ENCODE measurements at places on chromosomes 7 and 10. TPM values are rescaled to one million over a fixed set of nuclear protein-coding genes. Genes with fewer than 3 reads are reported as not detected.

DNA sequence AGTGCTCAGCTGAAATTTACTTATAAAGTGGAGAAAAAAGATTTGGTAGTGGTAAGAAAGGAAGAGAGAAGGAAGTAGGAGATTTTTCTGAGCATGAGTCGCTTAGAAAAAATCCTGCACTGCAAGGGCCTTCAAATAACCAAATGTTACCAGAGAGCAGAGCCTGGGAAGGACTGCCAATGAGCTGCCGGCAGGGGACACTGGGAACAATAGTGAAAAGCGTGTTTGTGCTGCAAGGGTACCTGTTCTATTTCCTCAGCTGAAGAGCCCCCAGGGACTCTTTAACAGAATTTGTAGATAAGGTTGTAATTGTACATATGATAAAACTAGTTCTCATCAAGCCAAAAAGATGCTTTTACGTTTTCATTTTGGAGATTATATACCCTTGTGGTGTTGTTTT, 696.3 kb upstream of the C7orf33 start:
- no peak for DNase-seq

GRCh38 chr10:2278363-2278762, 541.0 kb upstream of the ADARB2 start:
- no peak for DNase-seq

- DNase-seq = no peak
Observed at GRCh38 chr10:15829495-15829894, 30.8 kb downstream of the MINDY3 start.

DNA sequence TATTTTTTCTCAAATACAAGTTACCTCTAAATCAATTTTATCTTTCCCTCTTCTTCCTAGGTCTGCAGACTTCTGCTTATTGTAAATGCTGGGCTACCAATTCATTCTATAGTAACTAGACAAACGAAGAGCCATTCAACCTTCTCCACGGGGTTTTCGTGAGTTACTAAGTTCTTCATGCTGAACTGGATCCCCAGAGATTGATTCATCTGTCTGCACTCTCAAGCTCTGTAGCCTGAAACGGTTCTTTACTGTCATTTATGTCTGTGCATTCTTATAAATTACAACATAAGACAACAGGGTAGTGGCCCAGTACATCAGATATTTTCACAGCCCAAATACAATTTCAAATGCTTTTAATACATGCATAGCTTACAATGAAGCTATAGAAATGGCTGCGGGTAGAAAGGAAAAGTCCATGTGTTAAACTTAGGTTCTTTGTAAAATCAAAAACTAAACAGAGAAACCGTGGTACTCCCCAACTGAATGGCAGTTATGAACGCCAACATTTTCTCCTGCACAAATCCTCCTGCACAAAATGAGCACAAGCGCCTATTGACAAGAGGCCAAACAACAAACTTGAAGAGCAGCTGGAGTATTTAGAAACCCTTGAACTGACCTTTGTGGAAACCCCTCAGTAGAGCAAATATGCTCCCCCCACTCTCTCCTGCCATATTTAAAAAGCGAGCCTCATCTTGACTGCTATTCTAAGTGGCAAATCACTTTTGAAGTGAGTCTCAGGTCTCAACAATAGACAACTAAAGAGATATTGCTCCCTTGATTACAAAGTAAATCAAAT, 20.7 kb downstream of the LAMB1 start:
- DNase-seq = no peak

- DNase-seq = no peak
Observed at GRCh38 chr7:69749994-69750393, 151.7 kb downstream of the AUTS2 start.

GRCh38 chr7:30703756-30704155, 21.5 kb upstream of the CRHR2 start:
- DNase-seq = no peak

- DNase-seq = no peak
Observed at GRCh38 chr10:24027107-24027506, 181.8 kb upstream of the KIAA1217 start.

- no peak for DNase-seq
Observed at GRCh38 chr7:91408388-91409154, 144.3 kb downstream of the FZD1 start.

DNA sequence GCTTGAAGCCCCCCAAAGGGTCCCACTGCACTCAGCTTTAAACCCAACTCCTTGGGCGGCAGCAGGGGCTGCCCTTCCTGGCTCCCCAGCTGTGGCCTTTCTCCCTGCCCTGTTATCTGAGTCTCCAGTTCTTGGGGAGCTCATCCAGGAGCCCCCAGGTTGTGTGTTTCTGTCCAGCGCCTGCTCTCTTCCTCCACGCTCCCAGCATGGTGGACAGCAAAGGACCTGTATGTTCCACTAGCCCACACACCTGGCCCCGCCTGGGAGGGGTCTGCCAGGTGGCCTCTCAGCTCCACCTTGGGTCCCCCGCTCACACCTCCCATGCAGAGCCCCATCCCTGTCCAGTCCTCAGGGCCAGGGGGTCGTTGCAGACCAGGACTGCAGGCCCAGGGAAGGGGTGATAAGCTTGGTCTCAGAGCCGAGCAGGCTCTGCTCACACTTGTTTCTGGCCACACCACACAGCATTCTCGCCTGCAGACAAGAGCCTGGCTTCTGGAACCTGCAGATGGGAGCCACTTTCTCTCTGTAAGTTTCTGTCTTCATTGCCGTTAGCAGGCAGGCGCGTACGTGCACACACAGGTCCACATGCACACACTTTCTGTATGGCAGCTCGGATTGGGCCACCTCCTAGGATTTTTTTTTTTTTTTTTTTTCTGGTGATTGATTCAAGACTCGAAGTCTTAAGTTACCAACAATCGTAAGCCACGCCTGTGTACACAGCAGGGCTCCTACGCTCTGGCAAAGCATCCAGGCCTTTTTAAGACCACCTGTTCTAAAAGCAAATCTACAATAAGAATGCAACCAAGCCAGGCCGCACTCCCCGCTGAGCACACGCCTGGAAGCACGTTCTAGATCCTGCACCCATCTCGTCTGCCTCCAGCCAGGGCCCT, 104.6 kb downstream of the CYTH3 start:
- no peak for DNase-seq

DNA sequence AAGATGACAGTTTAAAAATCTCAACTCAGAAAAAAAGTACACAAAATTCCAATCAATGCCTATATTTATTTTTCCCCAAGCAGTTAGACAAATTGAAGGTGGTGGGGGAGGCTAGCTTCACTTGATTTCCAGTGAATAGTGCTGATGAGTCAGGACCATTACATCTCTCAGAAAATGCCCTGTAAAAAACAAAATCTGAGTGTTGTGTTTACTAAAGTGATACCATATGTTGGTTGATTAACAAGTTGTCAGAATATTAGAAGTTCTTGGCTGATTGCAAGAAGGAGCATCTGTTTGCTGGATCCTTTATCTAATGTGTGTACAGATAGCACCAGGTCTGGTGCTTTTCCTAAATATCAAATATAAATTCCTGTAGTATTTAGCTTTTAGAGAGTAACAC, 31.3 kb upstream of the KIAA1217 start:
- DNase-seq = no peak

DNA sequence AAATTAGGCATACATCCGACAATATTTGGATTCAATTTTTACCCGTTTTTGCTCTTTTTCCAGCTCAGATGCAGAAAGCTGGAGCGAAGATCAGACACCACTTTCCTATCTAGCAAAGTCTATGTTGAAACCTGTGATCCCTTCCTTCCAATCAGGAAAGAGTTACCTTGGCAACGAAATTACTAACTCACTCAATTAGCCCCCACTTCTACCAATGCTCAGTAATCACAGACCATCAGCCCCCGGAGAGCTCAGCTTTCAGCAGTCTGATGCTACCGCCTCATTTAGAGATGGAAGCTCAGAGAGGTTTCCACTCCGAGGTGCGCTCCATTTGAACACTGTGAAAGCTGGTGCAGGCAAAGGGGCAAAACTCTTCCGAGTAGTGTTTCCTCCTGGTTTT, 6.7 kb downstream of the FRAT1 start:
- DNase-seq = no peak

DNA sequence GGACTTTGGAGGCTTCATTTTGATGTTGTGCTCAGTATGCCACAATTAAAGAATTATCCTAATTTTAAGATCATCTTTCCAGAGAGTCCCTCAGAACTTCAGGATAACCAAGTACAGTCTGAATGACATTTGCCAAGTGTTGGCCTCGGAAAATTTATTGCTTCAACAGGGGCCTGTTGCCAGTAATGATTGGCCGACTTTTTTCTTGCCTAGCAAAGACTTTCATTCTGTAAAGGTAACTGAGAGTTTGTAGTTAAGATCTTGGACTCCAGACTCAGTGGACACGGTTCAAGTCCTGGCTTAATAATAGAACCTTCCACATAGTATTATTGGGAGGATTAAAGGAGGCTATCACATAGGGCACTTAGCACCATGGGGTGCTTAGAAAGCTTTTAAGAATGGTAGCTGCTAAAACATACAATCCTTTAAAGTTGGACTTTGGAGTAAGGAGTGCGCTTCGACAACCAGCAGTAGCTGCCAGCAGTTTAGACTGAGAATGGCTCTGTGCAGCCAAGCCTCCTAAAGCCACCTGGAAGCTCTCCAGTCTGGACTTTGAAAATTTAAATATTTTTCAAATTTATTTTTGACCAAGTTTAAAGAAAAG, 90.0 kb downstream of the PLCE1 start:
- no peak for DNase-seq

- no peak for DNase-seq
Observed at GRCh38 chr10:132309471-132309865, 1.7 kb upstream of the STK32C start.

DNA sequence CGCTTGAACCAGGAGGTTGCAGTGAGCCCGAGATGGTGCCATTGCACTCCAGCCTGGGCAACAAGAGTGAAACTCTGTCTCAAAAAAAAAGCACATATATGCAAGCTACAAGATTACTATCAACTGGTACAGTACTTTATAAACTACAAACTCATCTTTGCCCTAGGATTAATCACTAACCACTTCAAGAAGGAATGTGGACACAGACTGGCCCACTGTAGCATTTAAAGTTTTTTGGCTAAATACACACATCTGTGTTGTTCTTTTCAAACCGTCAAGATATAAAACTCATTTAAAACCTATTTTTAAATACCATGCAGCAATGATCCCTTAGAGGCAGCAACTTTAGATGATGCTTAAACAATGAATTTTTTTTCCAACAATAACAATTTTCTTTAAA, 205.4 kb downstream of the IMMP2L start:
- no peak for DNase-seq

DNA sequence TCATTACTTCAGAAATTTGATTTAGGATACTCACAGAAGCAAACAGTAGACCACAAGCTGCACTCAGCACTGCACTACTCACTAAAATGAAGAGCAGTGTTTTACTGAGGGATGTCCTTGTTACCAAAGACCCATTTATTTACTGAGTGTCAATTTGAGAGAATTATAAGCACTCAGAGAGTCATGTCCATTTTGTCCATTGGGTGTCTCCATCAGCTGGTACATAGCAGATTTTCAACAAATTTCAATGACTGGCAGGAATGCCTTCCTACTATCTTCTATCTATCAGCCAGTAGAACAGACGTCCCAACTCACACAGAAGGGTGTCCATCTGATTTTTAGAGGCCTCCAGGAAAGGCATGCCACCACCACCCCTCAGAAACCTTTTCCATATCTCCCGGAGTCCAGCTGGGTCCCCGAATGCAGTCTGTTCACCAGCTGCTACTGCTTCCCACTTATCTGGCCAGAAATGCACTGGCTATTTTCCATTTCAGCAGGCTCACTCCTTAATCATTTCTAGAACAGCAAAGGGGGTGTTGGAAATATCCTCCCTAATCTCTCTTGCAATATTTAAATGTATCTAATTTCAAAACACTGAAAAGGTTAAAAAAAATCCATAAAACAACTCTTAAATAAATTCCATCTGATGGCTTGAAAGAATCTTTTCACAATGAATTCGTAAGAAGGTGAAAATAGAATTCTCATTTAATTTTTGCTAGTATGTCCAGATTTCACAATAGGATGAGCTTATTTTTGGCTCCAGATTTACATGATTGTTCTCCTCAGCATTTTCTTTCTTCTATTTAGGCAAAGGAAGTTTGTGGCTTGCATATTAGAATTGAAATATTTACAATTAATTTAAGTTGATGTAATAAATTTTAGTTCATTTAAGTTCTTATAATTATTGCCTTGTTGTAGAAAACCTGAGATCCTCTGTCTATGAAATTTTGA, 1164.0 kb upstream of the CELF2 start:
- DNase-seq = no peak

DNA sequence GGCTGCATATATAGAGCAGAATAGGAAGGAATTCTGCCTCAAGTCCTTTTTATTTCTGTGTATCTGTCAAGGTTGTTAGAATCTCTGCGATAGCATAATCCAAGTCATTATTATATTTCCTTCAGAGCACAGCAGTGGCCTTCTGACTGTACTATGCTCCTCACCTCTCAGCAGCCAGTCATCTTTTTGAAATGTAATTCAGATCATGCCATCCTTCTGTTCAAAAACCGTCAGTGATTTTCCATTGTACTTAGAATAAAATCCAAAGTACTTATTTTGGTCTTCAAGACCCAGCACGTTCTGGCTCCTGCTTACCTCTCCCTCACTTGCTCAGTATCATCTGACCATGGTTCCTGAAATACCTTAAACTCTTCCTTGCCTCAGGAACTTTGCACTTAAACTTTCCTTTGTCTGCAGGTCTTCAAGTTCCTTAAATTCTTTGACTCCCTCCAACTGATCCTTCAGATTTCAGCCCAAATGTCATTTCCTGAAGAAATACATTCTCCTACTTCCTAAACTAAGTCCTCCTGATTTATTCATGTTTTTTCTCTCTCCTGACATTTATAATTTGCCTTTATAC, 112.4 kb downstream of the ST7 start:
- DNase-seq = no peak

- DNase-seq = no peak
Observed at GRCh38 chr7:156094350-156095146, 282.3 kb upstream of the SHH start.

DNA sequence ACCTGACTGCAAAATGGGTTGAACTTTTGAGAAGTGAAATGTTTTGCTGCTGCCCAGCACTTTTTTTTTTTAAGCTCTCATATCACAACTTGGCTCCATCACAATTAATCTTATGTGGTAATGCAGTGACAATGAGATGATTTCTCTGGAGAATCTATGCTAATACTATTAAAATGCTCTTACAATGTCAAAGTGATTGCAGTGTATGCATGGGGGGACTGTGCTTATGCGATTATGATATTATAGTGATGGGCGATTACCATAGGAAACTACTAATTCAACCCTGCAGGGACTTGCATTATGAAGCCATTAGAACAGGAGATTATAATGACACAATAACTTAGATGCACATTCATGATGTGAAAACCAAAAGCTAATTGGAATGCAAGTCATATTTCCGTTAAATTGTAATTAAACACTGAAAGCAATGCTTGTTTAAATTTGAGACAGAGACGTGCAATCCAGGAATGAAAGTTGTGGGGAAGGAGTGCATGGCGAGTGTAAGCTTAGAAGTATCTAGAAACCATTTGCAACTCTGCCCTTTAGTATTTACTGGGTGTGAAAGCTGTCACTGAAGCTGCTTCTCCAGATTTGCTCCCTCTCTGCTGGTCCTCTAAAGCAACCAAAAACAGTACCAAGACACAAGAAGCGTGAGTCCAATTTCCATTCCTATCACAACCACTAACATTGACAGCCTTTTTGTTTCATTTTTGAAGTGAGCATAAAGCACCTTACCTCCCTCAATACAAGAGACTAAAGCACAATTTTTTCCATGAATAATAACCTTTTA, 21.6 kb downstream of the PTER start:
- no peak for DNase-seq

STRA8 gene
- polyA plus RNA-seq = 0.17 TPM

FEZF1 gene
- polyA plus RNA-seq = not detected

LEP gene
- polyA plus RNA-seq = 0.25 TPM

LSM5 gene
- 87.8 TPM for polyA plus RNA-seq

PCGF6 gene
- 14.0 TPM for polyA plus RNA-seq

LIPJ gene
- 0.06 TPM for polyA plus RNA-seq

PVRIG gene
- polyA plus RNA-seq = 4.5 TPM

OR2A42 gene
- polyA plus RNA-seq = 1.3 TPM

Measured in right renal pelvis (tissue), 4 donors.